ENCODE measurements at places on chromosomes 5 and 9.
A peak's percentile ranks its signal among the peaks of the same experiment; 100 is the strongest.

DNA sequence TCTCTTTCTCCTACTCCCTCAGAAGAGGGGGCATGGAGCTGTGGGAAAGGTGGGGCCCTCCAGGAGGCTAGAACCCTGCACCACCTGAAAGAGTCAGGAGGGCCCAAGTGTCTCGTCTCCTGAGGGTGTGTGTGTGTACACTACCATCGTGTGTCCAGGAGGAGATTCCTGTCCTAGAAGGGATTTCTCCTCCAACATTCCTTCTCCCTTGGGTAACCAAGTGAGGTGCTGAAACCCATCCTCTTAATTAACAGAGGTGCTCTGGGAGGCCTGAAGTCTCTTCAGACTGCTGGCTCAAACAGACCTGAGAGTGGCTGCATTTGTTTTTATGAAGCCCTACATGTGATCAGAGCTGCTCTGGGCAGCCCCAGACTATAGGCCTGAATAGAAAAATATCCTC, 61.1 kb upstream of the FAM169A start:
- DNase-seq: no peak

DNA sequence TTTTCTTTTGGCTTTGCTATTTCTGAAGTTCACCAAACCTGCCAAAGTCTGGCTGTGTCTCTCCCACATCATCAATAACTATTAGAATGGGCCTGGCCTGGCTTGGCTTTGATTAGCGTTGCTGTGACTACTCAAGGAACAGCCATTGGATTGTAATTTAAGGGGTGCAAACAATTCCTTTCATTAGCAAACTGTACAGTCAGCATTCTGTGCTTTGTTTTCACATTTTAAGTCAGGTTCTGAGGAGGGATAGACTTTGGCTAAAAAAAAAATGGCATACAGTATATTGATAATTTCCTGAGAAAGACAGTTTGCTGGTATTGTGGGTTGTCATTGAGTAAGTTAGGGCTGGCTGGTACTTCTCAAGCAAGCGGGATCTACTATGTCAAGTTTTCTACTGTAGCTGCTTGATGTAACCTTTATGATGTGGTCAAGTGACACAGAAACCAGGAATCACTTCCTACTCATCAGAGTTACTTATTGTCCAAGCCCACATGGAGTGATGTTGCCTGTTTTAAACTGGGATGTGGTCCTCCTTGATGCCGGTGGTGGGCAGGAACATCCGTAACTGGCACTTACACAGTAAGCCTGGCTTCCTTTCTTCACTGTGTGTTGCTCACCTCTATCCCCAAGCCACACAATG, 161.4 kb downstream of the CD180 start:
- DNase-seq: no peak

GRCh38 chr9:35935261-35935660, 22.7 kb downstream of the OR2S2 start:
- no peak for DNase-seq

DNA sequence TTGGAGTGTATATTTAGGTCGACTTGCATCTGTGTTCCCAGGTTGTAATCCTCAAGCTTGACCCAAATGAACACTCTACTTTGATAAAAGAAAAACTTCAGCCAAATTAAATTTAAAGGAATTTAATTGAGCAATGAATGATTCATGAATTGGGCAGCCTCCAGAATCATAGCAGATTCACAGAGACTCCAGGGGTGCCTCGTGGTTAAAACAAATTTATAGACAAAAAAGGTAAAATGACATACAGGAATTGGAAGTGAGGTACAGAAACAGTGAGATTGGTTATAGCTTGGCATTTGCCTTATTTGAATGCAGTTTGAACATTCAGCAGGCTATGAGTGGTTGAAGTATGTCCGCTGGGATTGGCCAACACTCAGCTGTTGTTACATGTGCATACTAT, 21.6 kb upstream of the SPATA31D4 start:
- DNase-seq: no peak

DNA sequence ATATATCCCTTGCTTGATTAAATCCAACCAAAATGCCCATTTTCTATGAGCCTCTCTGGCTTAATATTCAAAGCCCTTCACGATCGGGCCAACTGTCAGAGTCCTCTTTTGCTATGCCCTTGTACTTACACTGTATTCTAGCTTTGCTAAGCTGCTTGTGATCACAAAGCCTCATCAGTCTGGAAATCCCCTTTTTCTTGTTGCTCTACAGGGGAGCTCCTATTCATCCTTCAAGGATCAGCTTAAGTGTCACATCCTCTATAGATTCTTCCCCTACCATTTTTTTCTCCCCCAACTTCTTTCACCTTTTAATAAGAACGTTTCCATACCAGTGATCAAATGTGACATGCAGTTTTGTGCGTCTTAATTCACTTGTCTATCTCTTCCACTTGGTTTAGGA, 450.4 kb upstream of the CHD1 start:
- no peak for DNase-seq

DNA sequence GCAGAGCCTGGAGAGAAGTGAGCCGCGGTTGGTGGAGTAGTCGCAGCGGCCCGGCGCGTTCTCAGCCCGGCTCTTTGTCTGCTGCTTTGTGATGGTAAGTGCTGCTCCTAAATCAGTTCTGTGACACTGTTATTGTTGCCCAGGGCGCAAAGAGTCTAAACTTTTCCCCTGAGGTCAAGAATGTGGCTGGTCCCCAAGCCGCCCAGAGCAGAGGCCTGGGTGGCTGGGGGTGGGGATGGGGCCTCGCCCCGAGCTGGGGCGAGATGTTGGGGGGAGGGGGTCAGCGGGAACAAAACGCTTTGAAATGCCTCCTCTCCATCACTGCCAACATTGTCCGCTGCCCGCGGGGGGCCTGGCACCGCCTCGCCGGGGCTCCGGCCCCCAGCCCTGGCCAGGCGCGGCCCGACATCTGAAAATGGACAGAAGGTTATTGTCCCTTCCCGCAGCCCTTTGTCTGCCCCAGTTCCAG, 11.7 kb upstream of the CERCAM start:
- peak; percentile 95 for DNase-seq

- DNase-seq: no peak
Observed at GRCh38 chr9:134379831-134380365, 53.6 kb downstream of the RXRA start.

GRCh38 chr5:139131921-139132432, 66.2 kb downstream of the SIL1 start:
- DNase-seq: no peak

GRCh38 chr5:147465747-147466146, 44.1 kb downstream of the DPYSL3 start:
- DNase-seq: no peak

- no peak for DNase-seq
Observed at GRCh38 chr9:93698140-93698908, 121.9 kb downstream of the PHF2 start.

DNA sequence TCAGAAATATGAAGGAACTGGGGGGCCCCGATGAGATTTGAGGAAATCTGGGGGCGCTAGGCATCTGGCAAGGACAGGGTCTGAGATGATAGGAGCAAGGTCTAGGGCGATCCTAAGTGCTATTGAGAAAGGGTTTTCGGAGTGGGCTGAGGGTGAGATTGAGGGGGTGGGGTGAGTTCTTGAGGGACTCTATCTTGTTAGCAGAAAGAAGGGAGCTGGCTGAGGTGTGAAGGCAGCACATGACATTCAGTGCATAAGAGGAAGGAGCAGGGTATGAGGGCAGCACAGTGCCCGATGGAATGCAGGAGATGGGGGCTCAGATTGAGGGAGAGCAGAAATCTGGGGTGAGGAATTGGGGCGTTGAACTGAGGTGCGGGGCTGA, 640 bp downstream of the TRIM32 start:
- DNase-seq: no peak

GRCh38 chr5:109936996-109937395, 247.3 kb downstream of the MAN2A1 start:
- DNase-seq: no peak

GRCh38 chr5:36637516-36637915, 31.1 kb downstream of the SLC1A3 start:
- no peak for DNase-seq

DNA sequence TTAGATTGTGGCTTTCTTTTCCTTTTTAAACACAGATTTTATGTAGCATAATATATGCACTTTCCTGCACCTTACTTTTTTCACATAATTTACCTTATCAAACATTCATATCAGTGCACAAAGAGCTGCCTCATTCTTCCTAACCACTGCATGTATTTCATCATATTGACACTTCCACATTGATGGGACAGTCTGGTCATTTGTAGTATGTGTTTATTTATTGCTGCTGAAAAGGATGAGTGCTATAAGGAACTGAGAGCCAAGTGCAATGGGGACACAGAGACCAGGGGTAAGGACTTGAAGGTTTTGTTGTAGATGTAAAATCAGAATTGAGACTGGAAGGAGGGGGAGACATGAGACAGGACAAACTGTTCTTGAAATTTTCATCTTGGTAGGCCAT, 193.8 kb downstream of the SMARCA2 start:
- no peak for DNase-seq

DNA sequence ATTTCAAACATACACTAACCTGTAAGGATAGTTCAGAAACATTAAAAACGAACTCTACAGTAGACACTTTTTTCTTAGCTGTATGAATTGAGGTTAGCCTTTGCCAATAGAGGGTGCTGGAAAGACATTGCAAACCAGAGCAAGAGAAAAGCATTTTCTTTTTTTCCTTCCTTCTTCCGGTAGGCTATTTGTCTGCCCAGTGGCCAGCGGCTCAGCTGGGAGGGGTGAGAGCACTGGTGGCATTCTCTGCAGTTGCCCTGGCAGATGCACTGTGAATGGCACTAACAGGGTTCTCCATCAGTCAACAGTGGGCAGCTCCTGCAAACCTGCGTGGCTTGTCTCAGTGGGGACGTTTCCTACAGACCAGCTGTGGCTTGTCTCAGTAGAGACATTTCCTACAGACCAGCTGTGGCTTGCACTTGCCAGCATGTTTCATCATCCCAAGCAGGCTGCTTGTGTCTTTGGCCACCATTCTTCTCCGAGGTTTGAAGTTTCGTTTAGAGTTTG, 984.5 kb upstream of the CDH18 start:
- peak; percentile 89 for DNase-seq

DNA sequence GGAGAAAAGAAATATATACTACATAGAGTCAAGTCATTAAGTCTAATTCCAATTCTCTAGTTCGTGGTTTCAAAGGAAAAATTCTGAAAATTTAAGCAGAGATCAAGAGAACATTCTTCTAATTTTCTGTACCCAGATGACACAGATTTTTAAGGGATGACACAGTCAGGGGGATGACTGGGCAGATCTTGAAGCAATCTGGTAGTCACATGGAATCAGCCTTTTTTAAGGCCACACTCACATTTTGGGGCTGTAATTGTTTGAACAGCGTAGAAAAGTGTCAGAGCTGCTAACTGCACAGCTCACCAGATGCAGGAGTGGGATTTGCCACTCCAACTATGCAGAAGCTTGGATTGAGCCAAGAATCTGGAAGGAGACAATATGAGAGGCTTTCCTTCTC, 20.4 kb downstream of the PDE4D start:
- DNase-seq: no peak

- peak; percentile 61 for DNase-seq
Observed at GRCh38 chr5:139488260-139488659, 5.7 kb upstream of the STING1 start.

DNA sequence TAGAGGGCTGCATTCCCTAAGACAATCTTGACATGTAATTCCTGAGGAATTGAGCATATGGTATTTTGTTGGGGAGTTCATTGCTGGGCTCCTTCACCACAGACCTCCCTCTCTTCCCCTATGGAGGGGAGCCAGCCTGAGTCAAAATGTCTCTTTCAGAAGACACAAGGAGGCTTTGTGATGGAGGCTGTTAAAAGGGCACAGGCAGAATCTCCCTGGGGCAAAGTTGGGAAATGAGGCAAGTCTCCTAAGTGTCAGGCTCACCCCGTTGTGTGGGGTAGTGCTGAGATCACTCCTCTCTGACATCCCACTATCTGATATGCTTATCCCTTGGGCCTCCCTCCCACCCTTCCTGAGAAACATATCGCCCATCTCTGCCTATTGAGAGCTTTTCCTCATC, 30.6 kb downstream of the GFRA3 start:
- peak; percentile 49 for DNase-seq

DNA sequence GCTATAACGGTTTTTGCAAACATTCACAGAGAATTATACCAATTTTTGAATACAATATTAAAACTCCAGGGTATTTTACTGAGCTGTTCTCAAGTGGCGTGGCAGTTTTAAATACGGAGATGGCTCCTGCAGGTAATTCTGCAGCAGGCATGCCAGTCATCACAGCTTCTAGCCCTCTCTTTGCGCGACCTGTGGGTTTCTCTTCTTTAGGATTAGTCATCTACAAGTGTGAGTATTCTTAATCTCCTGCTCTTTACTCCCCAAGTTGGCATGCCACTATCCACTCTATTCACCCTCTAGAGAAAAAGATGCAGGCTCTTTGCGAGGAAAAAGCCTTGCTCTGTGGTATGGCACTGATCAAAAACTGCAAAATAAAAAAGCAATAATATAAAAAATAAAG, 43.9 kb downstream of the ANKRD31 start:
- no peak for DNase-seq

DNA sequence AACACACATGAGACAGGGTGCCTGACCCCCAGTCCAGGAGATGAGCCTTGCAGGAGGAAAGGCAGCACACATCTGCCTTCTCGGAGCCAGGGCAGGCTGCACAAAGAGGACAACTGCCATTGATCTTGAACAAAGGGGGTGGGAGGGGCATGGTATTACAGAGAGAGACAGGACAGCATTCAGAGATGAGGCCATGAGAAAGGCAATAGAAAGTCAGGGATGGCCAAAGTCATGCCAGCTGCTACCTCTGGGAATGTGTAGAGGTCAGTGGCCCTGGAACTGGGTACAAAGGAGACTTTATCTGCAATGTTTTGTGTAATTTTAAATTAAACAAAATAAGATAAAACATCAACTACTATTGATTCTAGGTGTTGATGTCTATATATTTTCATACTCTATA, 43.2 kb downstream of the WDR36 start:
- DNase-seq: no peak

GRCh38 chr5:115831163-115831768, 10.1 kb downstream of the ATG12 start:
- peak; percentile 72 for DNase-seq

GRCh38 chr5:88886746-88887341, 3.9 kb upstream of the MEF2C start:
- peak; percentile 56 for DNase-seq

GRCh38 chr9:137168573-137168903, 1.3 kb downstream of the LRRC26 start:
- no peak for DNase-seq

DNA sequence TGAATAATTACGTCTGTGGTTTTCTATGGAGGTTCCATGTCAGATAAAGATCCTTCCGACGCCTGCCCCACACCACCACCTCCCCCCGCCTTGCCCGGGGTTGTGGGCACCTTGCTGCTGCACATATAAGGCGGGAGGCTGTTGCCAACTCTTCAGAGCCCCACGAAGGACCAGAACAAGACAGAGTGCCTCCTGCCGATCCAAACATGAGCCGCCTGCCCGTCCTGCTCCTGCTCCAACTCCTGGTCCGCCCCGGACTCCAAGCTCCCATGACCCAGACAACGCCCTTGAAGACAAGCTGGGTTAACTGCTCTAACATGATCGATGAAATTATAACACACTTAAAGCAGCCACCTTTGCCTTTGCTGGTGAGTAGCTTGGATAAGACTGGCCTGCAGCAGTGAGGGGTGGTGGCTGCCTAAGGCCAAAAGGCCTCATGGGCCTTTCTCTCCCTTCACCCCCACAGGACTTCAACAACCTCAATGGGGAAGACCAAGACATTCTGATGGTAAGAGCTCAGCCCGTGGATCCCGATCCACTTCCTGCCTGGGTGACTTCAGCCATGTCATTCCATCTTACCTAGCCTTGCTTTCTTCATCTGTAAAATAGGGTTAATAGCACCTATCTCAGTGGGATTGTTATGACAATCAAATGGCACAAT, at the start of gene IL3:
Gene IL3, plus strand, starts transcription at position 155 of the 661 bp plus-strand sequence. Its CDS starts 52 bp downstream, at position 207.
- DNase-seq: no peak

- no peak for DNase-seq
Observed at GRCh38 chr9:136740069-136740468, 2.7 kb downstream of the LCN10 start.
